Astrocyte (in vitro differentiated cells and primary cell): ENCODE measurements at places on chromosomes 16 and 17. TPM values are rescaled to one million over a fixed set of nuclear protein-coding genes. Genes with fewer than 3 reads are reported as not detected.

Gene ZSCAN10
- total RNA-seq, result 0.22 and 0.25 TPM in 2 replicates

DNA sequence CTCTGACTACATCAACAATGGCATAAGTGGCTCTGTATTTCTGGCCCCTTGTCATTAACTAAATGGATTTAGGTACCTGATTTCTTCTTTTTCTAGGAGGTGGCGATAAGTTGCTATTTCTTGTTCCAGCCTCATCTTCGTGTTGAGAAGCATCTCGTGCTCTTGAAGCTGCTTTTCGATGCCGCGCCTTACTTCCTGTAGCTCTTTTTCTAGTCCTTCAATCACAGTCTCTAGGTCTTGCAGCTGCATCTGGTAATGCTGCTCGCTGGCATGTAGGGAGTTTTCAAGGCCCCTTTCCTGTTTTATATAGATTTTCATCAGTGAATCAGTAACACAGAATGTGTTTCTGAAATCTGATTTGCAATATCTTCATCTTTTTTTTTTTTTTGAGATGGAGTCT is 5.1 kb downstream of the KRT222 start:
- no peak for DNase-seq
- H3K27me3 ChIP-seq, result peaks cover 22% of the 10 kb centered on the region
- no peak overlapping the region for H3K27ac ChIP-seq
- H3K4me1 ChIP-seq, result no peaks in the 10 kb centered on the region
- H3K36me3 ChIP-seq, result no peaks in the 10 kb centered on the region
- H3K4me3 ChIP-seq, result no peak overlapping the region

DNA sequence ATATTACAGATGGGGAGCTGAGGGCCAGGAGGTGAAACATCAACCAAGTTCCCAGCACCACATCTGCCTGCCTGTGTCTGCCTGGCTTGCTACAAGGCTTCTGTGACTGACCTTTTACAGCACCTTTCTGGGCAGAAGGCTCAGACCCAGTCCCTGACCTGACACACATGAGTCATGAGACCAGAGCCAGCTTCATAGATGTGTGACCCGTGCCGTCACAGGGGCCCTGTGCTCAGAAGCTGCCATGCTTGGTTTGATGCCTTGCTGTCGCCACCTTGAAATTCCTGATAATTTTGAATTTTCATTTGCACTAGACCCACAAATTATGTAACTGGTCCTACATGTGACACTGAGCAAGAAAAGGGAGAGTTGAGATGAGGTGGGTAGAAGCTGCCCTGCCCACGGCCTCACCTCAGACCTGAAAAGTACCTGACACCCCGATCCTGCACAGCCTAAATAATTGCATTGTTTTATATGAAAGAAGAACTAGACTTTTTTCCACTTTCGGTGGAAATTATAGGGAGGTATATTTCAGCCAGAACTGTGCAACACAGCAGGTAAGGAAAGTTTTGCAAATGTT is 13.3 kb upstream of the PECAM1 start:
- no peak overlapping the region for H3K27ac ChIP-seq
- no peaks in the 10 kb centered on the region for H3K4me1 ChIP-seq
- H3K27me3 ChIP-seq, result no peaks in the 10 kb centered on the region
- H3K4me3 ChIP-seq, result no peak overlapping the region
- no peaks in the 10 kb centered on the region for H3K36me3 ChIP-seq

GRCh38 chr16:12405089-12405488 is 398.6 kb downstream of the CPPED1 start:
- H3K4me1 ChIP-seq, result peaks cover 9% of the 10 kb centered on the region
- H3K27me3 ChIP-seq, result no peaks in the 10 kb centered on the region
- no peaks in the 10 kb centered on the region for H3K36me3 ChIP-seq
- H3K27ac ChIP-seq, result no peak overlapping the region
- no peak for DNase-seq
- H3K4me3 ChIP-seq, result no peak overlapping the region

- DNase-seq, result no peak
- H3K27ac ChIP-seq, result no peak overlapping the region
- no peaks in the 10 kb centered on the region for H3K27me3 ChIP-seq
- no peaks in the 10 kb centered on the region for H3K36me3 ChIP-seq
- no peak overlapping the region for H3K4me3 ChIP-seq
These were observed 433.3 kb downstream of the CA10 start for GRCh38 chr17:51725185-51725584.

DNA sequence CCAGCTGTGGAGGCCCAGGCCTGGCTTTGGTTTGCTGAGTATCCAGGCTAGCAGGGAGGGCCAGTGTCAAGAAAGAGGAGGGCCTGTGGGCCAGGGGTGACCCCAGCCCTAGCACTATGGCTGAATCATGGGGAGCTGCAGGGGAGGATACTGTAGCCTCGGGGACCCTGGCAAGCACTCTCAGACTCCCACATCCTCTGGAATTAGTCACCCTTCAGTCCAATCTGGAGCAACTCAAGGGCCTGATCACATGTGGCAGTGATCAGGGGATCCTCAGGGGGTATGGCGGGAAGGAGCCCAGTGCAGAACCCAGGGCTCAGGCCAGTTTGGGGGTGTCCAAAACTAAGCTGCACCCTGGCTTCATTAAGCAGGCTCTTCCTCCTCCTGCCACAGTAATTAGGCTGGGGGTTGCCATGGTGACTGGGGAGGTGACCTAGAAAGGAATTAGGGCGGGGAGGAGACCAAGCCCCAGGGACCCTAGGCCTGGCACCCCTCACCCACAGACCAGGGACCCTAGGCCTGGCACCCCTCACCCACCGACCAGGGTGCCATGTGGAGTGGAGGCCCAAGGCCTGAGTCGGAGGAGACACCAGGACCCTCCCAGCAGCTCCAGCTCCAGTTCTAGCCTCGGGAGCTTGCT is 5.8 kb downstream of the NLGN2 start:
- peak; percentile 30 for DNase-seq
- no peak overlapping the region for H3K27ac ChIP-seq
- H3K4me3 ChIP-seq, result no peak overlapping the region
- H3K27me3 ChIP-seq, result no peaks in the 10 kb centered on the region
- peaks cover 8% of the 10 kb centered on the region for H3K4me1 ChIP-seq

- DNase-seq, result peak; percentile 69
- H3K4me1 ChIP-seq, result no peaks in the 10 kb centered on the region
- no peaks in the 10 kb centered on the region for H3K27me3 ChIP-seq
These were observed at the start of gene TMC7 for GRCh38 chr16:18983565-18984434. Gene TMC7, plus strand, starts transcription at chr16:18983934. Its CDS starts 130 bp downstream, at chr16:18984064.

DNA sequence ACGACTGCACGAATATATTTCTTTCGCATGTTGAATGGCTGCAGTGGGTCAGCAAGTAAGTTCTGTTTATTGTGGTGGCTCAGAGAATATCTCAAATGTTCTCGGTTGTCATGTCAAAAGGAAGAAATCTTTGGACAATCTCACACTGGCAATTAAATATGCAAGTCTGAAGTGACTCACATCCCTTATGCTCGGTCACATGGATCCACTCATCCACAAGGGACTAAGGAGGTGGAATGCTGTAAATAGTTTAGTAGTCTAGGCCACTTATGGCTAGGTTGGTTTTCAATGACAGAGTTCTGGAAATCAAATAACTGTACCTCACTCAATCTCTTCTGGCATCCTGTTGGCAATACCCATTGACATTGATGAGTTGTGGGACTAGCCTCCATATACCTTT is 33.0 kb upstream of the PMP22 start:
- no peaks in the 10 kb centered on the region for H3K36me3 ChIP-seq
- no peak overlapping the region for H3K27ac ChIP-seq
- no peak overlapping the region for H3K4me3 ChIP-seq

GRCh38 chr16:74738113-74738541 is 36.5 kb downstream of the FA2H start:
- no peak overlapping the region for H3K4me3 ChIP-seq
- no peaks in the 10 kb centered on the region for H3K36me3 ChIP-seq
- H3K27me3 ChIP-seq, result no peaks in the 10 kb centered on the region
- DNase-seq, result peak; percentile 16
- no peak overlapping the region for H3K27ac ChIP-seq
- H3K4me1 ChIP-seq, result peaks cover 19% of the 10 kb centered on the region

DNA sequence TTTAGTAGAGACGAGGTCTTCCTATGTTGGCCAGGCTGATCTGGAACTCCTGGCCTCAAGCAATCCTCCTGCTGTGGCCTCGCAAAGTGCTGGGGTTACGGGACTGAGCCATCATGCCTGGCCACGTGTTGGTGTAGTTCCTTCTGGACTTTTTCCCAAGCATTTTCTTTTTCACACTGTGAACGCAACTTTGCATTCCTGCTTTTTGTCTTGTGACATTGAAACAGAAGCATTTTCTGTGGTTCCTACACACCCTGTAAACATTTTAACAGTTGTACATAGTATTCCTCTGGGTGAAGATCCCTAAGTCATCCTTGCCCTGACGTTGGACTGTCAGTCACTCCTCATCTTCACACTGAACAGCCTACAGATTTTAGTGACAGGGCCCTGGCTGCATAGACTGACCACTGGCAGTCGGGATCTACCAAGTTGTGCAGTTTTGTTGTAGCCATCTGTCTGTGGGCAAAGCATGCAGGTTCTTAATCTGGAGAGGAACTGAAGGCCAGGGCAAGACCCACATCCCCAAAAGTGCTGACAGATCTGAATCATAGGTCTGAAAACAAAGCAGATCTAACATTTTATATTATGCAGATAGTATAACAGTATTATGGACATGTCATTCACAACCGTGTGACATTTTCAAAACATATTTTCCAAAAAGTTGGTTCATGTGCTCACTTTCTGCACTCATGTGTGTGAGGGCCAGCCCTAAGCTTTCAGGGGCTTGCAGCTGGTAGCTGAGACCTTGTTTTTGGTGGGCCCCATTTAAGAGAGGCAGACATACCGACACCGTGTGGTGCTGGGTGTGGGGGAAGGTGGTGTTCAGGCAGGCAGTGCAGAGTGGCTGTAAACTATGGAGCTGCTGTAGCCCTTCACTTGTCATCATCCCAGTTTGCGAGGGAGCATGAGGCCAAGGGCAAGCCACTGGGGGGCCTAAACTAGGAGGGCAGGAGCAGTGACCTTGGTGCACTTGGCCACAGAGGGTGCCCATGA is 59.9 kb downstream of the EPN2 start:
- no peak for DNase-seq
- H3K4me3 ChIP-seq, result no peak overlapping the region
- H3K27ac ChIP-seq, result no peak overlapping the region
- no peaks in the 10 kb centered on the region for H3K4me1 ChIP-seq
- H3K36me3 ChIP-seq, result no peaks in the 10 kb centered on the region
- no peaks in the 10 kb centered on the region for H3K27me3 ChIP-seq

Gene FBXO39
- total RNA-seq, result 0.93 and 1.2 TPM in 2 replicates

GRCh38 chr17:74646231-74646630 is 22.7 kb upstream of the CD300E start:
- peaks cover 10% of the 10 kb centered on the region for H3K27me3 ChIP-seq
- DNase-seq, result no peak
- no peak overlapping the region for H3K4me3 ChIP-seq
- no peaks in the 10 kb centered on the region for H3K36me3 ChIP-seq

DNA sequence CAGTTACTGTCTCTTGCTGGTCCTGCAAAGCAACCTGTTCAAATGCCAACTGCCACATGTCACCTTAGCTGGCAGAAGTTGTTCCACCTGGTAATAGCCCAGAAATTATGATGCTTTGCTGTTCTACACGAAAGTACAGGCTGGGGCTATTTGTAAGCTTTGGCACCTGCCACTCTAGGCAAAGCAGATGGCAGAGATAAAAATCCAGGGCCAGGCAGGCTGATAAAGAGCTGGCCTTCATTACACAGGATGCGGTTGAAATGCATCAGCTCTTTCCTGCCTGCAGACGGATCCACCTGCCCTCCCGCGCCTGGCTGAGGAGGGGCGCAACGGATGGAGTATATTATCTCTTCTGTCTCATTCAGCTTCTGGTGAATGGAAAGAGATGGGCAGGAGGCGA is 29.3 kb upstream of the KDM8 start:
- peaks cover 12% of the 10 kb centered on the region for H3K4me1 ChIP-seq
- H3K27me3 ChIP-seq, result no peaks in the 10 kb centered on the region
- no peak overlapping the region for H3K4me3 ChIP-seq
- H3K27ac ChIP-seq, result no peak overlapping the region

DNA sequence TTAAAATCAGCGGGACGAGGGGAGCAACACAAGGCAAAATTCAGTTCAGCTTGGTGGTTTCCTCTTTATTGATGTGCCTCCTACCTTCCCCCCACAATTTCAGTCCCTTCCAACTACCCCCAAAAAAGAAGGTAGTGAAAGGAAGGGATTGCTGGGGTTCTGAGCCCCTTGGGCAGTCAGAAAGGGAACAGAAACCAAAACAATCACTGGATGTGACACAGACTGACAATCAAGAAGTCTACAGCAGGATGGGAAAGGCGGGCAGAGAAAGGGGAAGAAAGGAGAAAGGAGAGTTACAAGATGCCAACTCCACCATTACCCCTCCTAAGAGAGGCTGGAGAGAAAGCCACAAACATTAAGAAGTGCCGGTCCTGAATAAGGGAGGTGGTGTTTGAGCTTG is 1.1 kb upstream of the PHF23 start:
- no peak overlapping the region for H3K27ac ChIP-seq
- peak overlapping the region; percentile 92 for H3K4me3 ChIP-seq
- H3K36me3 ChIP-seq, result peaks cover 32% of the 10 kb centered on the region
- DNase-seq, result no peak
- H3K27me3 ChIP-seq, result no peaks in the 10 kb centered on the region

DNA sequence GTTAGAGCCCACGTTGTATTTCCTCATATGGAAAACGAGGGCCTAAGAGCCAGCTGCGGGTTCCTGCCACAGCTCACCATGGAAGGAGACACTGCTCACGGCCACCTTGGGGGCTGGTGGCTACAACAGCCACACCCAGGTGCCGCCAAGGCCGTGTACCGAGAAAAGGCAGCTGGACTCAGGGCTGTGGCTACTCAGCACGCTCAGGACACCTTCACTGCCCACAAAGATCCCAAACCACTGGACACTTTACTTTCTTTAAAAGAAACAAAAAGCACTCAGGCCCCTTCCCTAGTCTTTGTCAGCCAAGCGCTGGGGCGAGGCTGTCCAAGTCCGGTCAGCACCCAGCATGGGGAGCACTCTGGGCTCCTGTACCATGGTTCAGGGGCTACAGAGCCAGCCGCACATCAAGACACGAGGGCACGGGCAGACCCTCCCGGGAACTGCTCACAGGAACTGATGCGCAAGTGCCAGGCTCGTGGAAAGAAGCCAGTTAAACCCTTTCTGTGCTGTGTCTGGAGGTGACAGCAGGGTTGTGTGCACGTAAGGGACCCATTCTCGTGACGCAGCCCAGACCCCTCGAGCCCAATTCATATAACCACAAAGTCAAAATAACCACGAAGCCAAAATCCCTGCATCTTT is 18.5 kb downstream of the SLC16A3 start:
- H3K36me3 ChIP-seq, result peaks cover 51% of the 10 kb centered on the region
- no peak overlapping the region for H3K4me3 ChIP-seq
- DNase-seq, result no peak
- H3K27me3 ChIP-seq, result no peaks in the 10 kb centered on the region

Gene CEP20
- 25.7 and 27.5 TPM in 2 replicates for total RNA-seq

Gene KAT2A
- total RNA-seq, result 23.6 and 25.5 TPM in 2 replicates

- no peak overlapping the region for H3K27ac ChIP-seq
These were observed 63.5 kb upstream of the PHOSPHO1 start for GRCh38 chr17:49294122-49294521.
